Gastroesophageal sphincter (tissue), 4 donors: ENCODE measurements at places on chromosomes 3 and 15.

GRCh38 chr3:59518283-59519055 is 468.6 kb upstream of the CFAP20DC start:
- ATAC-seq = no peak

- no peak for ATAC-seq
These were observed 203.1 kb downstream of the KCNAB1 start for GRCh38 chr3:156323466-156323865.

DNA sequence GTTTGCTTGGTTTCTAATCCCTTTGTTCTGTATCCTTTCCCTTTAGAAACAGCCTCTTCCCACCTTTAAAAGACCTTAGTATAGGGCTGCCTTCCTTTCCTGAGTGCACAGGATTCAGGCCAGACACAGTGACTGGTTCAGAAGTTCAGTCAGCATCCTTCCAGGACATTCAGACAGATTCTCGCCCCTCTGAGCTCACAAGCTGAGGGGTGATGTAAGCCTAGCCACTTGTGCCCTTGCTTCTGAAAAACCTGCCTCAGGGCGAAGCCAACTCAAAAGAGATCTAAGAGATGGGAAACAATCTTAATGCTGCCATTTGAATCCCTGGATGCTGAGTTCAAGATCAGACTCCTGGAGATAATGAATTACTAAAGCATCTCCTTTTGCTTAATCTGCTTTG is 6.7 kb upstream of the NSMCE3 start:
- no peak for ATAC-seq

GRCh38 chr15:39442898-39443297 is 138.0 kb upstream of the THBS1 start:
- no peak for ATAC-seq

DNA sequence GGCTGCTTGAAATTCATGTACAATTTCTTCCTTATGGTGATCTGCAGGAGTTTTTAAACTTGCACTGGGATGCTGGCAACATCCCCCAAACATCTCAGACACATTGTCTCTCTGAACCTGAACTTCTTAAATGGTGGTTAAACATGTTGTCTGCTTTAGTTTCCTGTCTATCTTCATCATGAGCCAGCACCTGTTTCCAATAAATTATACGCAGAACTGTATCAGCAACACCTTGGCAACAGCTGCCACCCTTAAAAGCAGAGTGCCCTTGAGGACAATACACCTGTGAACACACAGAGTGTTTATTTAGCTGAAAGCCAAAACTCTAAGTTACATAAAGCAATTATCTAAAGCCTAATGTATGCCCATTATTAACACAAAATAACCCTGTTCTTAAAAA is 242.9 kb downstream of the WNT5A start:
- no peak for ATAC-seq

GRCh38 chr3:134404366-134404885 is 30.2 kb upstream of the AMOTL2 start:
- ATAC-seq = no peak

DNA sequence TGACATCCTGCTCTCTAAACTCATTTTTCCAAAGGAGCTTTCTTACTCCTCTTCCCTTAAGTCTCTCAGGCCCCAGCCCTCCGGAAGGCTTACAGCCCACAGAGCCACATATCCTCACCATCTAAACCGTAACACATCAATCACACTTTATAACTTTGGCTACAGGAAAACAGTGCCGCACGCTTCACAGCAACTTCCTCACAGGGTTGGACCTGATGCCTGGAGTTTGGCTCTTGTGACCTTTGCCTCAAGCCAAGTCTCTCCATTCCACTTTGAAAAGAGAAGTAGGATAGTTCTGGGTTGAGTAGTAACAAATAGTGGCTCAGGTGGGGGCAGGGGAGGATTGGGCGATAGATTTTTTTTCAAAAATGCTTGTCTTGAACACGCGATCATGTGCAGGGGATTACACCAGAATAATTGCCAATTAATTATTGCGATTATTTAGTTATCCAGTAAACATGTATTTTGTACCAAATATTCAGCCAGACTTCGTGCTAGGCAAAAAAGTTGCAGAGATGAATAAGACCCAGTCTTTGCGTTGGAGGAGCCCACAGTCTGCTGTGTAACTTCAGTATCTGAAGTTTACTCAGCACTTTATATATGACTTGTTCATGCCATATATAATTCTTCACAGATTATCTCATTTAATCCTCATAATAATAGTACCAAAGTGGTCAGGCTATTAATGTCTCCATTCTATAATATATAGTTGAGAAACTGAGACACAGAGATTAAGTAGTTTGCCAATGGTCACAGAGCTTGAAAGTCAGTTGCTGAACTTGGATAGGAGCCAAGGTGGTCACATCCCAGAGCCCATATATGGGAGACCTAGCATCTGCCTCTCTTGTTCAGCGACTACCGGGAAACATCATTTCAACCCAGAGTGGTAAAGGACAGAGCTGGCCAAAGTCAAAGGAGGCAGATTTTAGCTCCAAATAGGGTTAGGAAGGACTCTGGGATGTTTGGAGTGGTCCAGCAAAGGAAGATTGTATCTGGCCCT is 2.4 kb upstream of the ETV5 start:
- no peak for ATAC-seq

DNA sequence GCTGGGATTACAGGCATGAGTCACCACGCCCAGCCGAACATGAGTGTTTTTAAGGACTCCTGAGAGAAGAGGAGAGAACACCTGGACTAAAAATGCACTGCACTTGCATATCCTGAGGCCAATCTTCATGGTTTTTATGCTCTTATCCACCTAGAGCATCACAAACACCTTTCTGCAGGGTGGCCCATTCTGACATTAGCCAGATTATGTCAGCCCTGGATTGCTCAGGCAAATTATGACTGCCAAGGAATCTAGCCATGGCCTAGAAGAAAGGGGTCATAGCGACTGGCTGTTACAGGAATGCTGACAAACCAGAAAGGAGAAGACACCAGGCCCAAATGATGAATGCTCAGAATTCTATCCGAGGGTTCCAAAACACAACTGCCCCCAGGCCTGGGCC is 40.9 kb upstream of the HERC1 start:
- no peak for ATAC-seq

- ATAC-seq = no peak
These were observed 16.9 kb upstream of the IGSF10 start for GRCh38 chr3:151477591-151478334.

DNA sequence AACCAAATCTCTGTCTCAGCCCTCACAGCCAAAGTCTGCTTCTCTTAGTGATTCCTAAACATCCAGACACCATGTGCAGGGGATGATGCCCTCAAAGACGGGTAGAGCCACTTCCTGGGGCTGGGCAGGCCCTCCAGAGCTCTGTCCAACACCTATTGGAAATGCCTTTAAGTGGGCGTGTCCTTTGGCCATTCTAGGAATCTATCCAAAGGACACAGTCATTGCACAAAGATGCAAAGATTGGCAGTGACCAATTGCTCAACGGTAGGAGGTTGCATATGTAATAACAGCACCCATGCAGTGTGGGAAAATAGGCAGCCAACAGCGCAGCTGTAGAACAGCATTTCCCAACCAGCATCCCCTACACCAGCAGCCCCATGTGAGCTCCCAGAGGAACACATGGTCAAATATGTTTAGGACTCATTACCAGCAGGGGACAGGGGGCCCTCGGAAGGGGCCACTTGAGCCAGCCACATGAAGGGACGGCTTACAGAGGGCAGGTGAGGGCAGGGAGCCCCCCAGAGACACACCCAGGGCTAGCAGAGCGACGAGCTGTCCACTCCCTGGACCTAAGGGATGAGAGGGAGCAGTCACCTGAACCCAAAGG is 142.8 kb upstream of the IQSEC1 start:
- ATAC-seq = no peak

GRCh38 chr3:118495206-118495605 is 539.4 kb downstream of the IGSF11 start:
- ATAC-seq = no peak

- no peak for ATAC-seq
These were observed 214.7 kb downstream of the CHL1 start for GRCh38 chr3:411226-411625.

- no peak for ATAC-seq
These were observed 203.1 kb downstream of the MINAR1 start for GRCh38 chr15:79635149-79635771.

DNA sequence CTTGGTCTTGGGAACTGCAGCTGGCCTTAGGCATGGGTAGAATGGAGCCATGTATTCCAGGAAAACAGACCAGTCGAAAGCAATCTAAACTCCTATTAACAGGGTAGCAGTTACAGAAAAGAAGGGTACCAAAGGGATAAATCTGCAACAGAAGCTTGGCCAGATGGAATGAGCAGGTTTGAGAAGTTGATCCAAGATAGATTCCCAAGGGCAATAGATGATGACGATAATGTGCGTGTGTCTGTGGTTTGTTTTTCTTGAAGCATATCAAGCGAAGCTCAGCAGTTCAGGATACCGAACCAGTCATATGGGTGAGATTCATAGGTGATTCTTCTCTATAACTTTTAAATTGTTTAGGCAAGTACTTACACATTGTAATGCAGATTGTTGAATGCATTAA is 203.8 kb upstream of the SEMA6D start:
- no peak for ATAC-seq

DNA sequence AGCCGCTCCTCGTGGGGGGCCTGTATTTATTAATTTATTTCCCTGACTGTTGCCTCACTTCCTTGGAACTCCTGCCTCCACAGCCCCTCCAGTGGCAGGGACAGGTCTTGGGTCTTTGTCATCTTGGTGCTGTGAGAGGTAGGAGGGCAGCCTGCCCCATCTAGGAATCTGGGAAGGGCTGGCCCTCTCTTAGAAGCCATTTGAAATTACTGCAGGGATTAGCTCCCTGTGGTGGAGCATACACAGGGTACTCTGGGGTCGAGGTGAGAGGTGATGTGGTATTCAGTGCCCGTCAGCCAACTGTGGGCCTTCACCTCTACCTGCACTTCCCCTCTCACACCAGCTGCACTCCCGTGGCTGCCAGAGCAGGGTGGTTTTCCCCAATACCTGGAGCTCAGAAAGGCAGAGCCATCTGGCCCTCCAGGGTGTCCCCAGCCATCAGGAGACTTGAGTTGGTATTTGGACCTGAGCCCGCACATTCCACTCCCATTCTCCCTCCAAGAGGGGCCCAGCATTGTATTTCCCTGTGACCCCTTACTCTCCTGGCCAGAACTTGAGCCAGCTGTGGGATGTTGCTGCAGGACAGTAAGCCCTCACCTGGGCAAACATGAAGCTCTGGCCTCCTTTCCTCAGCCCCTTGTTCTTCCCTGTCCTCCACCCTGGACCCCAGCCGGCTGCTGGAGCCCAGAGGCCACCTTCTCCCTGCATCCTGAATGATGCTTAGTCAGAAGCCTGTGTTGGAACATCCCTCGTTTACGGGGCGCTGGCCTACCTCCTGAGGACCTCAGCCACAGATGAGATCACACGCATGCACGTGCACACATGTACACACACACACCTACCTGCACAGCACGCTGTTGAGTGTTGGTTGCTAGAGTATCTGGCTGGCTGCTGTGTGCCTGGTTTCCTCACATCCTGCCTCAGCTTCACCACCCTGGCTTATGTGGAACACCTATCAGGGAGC is 2.0 kb upstream of the JMJD7 start:
- no peak for ATAC-seq

DNA sequence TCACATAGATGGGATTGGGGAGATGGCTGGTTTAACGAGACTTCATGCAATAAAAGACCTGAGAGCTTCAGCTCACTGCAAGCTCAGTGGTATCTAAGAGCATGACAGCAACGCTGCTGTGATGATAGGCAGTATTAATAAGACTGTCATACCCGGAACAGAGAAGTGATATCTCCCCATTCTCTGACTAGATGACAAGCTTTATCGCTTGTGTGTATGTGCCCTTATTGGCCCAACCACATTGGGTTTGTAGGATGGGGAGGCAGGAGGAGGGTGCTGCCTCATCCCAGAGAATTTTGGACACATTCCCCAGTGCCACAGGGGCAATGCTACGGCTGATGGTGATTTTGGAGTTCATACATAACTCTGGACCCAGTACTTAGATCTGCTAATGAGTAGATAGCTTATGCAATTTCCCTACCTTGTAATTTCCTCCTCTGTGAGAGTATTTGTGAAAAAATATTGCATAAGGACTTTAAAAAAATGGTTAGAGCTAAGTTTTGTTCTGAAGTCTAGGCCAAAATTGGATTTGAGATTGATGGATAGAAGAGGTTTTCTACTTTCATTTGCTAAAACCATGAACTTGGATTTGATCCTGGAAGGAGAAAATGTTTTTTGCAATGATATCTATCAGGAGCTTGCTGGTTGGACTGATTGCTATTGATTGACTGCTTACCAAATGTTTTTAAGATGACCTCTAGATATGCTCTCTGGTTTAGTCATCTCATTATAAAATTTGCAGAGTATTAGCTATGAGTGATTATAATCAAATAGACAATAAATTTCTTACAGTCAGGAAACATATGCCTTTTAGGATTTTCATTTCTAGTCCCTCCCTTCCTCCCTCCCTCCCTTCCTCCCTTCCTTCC is 14.0 kb upstream of the TMEM212 start:
- ATAC-seq = peak; percentile 29

DNA sequence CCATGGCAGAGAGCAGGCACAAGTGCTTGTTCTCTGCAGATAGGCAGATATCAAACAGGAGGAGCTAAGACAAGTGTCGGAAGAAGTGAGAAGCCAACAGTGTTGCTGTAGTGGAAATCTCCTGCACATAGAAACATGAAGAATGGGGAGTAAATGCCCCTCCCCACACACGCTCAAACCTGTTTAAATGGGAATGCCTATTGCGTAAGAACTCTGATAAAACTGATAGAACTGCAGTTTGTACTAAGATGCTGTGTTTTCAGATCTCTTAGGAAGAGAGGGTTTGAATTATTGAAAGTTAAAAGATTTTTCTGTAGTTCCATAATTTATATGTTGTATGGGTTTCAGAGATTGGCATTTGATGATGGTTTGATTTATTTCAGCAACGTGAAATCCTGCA is 19.6 kb downstream of the EIF2AK4 start:
- ATAC-seq = no peak

DNA sequence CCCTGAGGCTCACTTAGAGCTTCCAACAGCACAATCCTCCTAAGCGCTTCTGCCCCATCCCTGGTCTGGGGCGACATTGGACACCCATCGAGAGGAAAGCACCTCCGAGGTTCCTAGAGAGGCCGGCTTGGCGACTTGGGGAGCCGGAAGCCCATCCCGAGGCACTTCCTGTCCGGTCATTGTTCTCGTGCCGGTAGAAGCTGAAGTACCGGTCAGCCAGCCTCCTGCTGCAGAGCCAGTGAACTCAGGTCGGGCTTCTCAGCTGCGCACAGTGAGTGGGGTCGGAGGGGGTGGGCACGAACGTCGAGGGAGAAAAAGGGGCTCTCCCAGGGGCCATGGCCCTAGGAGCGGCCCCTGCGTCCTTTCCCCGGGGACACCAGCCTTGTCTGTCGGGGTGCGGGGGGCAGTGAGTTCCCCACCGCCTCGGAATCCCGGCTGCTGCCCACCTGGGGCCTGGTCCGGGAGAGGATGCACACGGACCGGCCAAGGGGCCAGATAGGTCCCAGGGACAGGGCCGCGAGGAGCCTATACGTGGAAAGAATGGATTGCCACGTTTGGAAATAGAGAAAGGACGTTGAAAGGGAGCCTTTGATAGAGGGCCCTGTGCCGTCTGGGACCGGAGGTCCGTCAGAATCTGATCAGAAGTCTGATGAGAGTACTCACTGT is at the start of gene ZNF35:
ZNF35 (plus strand) TSS at position 169 of the 666 bp plus-strand sequence. CDS start 2,336 bp downstream, outside the sequence.
- ATAC-seq = peak; percentile 89

GRCh38 chr3:24657870-24658510 is 163.3 kb upstream of the THRB start:
- no peak for ATAC-seq

- ATAC-seq = no peak
These were observed 14.7 kb upstream of the LMCD1 start for GRCh38 chr3:8486936-8487335.
